ENCODE measurements at places on chromosomes 16 and 17. TPM values are rescaled to one million over a fixed set of nuclear protein-coding genes. Genes with fewer than 3 reads are reported as not detected.

DNA sequence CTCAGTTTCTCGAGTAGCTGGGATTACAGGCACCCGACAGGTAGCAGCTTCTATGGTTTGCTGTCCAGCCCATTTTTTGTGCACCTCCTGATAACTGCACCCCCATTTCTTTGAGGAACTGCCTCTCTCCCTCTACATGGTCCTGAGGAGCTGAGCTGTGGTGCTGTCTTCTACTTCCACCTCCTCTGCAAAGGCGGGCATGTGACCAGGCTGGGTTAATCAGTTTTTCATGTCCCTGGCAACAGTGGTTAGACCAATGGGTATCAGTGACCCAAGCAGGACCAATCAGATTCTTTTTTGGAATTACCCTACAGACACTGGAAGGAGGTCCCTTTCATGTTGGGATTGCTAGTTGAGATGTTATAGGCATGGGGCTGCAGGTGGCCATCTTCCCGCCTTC lies 41.3 kb downstream of the TBX21 start:
- DNase-seq, result no peak

GRCh38 chr16:74455619-74456289 lies 34.5 kb upstream of the CLEC18B start:
- no peak for DNase-seq

- no peak for DNase-seq
Observed at GRCh38 chr17:75872434-75873351, 5.7 kb downstream of the TRIM47 start.

DNA sequence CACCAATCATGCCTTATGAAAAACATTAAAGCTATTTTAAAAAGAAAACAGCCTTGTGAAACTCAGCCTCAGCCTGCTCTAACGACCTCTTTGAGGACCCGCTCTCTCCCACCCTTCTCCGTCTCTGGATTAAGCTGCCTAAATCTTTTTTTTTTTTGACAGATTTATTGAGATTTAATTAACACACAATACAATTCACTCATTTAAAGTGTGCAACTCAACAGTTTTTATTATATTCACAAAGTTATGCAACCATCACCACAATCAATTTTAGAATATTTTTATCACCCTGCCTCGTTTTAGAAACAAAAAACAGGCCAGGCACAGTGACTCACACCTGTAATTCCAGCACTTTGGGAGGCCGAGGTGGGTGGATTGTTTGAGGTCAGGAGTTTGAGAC lies 8.4 kb downstream of the CDR2L start:
- DNase-seq, result no peak

GRCh38 chr16:57196286-57196685 lies 10.2 kb downstream of the RSPRY1 start:
- no peak for DNase-seq

DNA sequence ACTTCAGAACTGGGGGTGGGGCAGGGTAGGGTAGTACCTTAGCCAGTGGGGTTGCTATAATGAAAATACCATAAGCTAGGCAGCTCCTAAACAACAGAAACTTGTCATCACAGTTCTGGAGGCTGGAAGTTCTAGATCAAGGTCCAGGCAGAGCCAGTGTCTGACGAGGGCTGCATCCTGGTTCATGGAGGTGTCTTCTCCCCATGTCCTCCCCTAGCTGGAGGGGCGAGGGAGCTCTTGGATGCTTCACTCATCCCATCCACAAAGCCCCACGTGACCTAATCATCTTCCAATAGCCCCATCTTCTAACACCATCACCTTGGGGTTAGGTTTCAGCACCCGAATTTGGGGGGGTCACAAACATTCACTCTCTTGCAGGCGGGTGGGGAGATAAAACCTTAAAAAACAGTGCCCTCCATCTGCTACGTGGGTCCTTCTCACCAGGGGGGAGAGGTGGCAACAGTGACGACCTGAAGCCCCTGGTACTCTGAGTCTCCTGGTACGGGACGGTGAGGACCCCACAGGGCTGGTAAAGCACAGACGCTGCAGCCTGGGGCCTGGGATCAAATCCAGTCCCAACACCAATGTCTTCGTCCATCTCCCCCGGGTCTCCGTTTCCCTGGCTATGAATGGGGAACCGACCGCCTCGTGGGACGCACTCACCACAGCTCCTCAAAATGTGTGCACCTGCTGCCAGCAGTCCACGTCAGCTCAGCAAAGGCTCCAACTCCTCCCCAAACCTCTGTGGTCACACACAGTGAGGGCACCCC lies 22.8 kb downstream of the RAB40B start:
- DNase-seq, result no peak

- DNase-seq, result no peak
Observed at GRCh38 chr17:58318065-58318481, 10.5 kb downstream of the TSPOAP1 start.

DNA sequence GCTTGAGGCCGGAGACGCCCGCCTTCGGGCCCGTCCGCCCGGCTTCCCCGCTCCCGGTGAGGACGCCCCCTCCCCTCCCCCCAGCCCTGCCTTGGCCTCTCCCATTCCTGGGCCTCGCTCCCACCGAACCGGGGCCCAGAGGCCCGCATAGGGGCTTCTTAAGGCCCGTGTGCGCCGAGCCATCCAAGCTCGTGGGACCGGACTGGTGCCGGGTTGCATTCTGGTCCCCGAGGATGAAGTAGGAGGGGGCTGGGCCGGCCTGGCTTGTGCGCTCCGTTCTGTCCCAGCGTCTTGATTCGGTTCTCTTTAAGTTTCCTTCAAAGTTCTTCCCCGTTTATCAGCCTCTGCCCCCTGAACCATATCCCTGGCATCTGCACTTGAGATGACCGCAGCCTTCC lies 488 bp downstream of the SENP3 start:
- DNase-seq, result no peak

GRCh38 chr16:72128701-72129100 lies 35.1 kb downstream of the DHX38 start:
- no peak for DNase-seq

DNA sequence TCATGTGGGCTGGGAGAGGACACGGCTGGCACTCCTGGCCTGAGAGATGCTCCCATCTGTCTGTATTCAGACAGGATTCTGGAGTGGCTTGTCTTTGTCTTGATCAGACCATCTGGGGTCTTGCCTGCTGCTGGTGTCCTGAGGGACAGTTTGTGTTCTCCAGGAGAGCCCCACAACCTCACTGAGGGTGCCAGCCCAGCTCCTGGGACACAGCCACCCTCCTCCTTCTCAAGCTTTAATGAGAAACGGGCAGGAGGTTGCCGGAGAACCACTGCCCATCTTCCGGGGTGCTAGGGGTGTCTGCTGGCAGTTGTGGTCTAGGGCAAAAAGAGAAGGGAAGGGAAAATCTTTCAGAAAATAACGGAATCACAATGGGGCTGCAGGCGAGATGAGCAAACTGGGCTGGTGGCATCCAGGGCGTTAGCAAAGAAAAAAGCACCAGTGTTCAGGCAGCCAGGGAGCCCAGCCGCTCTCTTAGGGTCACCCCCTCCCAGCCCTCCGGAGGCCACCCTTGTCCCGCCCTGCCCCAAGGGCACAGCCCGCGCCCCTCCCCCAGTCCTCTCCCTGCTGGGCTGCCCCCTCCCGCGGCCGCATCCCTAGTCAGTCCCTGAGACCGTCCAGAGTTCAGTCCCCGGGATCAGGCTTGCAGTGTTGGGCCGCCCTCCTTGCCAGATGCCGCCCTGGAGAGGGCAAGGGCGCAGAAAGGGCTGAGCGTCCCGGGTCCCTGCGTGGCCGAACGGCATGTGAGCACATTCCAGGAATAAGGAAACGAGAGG lies 824.7 kb downstream of the KCNJ18 start:
- DNase-seq, result no peak

DNA sequence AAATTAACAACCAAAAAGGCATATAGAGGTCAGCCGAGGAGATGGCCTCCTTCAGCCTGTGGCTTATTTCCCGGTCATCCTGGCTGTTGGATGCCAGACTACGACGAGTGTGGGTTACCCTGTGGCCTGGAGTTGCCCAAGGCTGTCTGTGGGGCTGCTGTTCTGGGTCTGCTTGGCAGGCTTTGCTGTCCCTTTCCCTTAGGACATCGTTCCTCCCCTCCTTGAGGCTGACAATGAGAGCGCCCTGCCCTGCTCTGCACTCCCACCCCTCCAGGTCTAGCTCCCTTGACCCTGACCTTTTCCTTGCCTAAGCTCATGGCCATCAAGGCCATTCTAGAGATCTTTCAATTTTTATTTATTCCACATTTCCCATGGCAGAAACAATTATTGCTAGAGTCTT lies 1.9 kb upstream of the CBFB start:
- no peak for DNase-seq

- no peak for DNase-seq
Observed at GRCh38 chr17:82036634-82037091, 834 bp downstream of the DCXR start.

CD300C gene
- polyA plus RNA-seq, result 0.53 TPM

KCNH6 gene
- polyA plus RNA-seq, result 1.9 TPM

NPB gene
- 0.40 TPM for polyA plus RNA-seq

TAOK1 gene
- polyA plus RNA-seq, result 48.5 TPM

ASGR1 gene
- 8.1 TPM for polyA plus RNA-seq

INO80E gene
- 56.0 TPM for polyA plus RNA-seq

KRTAP2-1 gene
- not detected for polyA plus RNA-seq

TLCD3B gene
- polyA plus RNA-seq, result 0.87 TPM
